ENCODE measurements at places on chromosomes 6 and 20.

DNA sequence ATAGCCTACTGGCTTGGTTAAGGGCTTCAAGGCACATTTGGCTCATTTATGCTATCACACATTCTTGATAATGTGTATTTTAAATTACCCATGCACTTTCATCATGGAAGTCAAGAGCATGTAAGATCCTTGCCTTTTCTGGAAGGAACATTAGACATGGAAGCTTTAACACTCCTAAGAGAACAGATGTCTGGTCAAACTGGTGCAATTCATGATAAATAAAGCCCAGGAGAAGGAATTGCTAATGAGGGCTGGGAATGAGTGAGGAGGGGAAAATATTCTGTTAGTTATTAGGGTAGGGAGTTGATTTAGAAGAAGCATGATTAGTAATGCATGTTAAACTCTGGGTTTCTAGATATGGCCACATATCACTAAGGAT lies 688.6 kb upstream of the CITED2 start:
- no peak for DNase-seq

GRCh38 chr20:50562262-50562701 lies 52.1 kb downstream of the PTPN1 start:
- no peak for DNase-seq

GRCh38 chr6:169665289-169665688 lies 36.5 kb downstream of the WDR27 start:
- DNase-seq: no peak

GRCh38 chr6:32689531-32690501 lies 23.4 kb upstream of the HLA-DQB1 start:
- DNase-seq: no peak

DNA sequence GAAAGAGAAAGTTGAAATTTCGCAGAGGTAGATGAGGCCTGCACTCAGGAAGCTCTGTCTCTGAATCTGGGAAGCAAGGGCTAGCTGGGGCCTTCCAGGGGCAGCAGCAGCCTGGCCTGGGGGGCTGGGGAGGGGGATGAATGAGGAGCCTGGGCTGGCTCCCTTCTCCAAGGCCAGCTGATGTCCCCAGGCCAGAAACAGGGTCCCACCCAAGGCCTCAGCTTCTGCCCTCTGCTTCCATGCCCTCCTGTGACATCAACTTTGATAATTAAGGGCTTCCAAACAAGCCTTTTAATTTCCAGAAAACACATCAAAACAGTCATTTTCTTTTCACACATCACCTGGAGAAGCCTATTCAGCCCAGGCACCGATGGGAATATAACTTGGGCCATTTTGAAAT lies 15.4 kb downstream of the TFAP2A start:
- DNase-seq: no peak

DNA sequence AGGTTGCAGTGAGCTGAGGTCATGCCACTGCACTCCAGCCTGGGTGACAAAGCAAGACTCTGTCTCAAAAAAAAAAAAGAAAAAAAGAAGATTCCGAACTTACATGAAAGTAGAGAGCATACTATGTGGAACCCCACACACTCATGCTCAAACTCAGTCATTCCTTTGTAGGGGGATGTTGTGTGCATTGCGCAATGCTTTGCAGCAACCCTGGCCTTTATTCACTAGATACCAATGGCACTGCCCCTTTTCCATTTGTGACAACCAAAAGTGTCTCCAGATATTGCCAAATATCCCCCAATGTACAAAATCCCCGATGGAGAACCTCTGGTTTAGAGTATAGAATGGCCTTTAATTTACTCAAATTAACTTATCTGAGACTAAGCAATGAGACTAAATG lies 158.6 kb downstream of the GJA1 start:
- DNase-seq: no peak

- no peak for DNase-seq
Observed at GRCh38 chr6:24643920-24644319, 2.1 kb downstream of the KIAA0319 start.

DNA sequence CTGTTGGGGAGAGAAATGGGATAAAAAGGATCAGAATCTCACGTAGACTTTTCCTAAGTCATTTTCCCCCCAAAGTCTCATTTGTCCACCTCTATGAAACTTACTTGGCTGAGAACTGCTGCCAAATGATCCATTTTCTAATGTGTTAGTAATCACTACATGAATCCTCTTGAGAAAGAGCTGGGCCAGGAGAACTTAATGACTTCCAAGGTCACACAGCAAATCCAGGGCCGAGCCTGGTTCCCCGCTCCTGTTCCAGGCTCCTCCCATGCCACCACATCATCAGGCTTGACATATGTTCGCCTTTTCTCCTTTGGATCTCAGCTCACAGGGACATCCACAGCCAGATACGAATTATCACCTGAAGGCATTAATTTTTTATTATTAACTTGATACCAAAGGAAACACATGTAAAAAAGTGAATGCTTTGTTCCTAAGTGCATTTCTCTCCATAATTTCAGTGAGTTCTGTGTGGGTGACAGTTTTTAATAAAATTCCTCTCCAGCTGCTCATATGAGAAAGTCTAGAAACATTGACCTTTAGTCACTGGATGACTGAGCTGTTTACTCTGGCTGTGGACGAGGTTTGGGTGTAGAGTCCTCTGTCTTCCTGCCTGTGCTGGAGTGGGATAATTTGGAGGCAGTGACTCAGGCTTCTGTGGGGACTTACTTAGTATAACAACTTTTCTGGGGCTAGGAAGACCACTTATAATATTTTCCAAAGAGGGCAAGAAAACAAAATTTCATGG lies 276.3 kb downstream of the PAX1 start:
- DNase-seq: no peak

- no peak for DNase-seq
Observed at GRCh38 chr6:132131758-132132157, 180.6 kb upstream of the CCN2 start.

Measured in stimulated activated CD8-positive, alpha-beta memory T cell treated with anti-CD3 and anti-CD28 coated beads, Interleukin-15, amount 100 ng/mL, for 1 hour (primary cell).